ENCODE measurements at places on chromosomes 2 and 18.

GRCh38 chr2:37552339-37552738 lies 119.1 kb downstream of the CDC42EP3 start:
- DNase-seq = no peak

DNA sequence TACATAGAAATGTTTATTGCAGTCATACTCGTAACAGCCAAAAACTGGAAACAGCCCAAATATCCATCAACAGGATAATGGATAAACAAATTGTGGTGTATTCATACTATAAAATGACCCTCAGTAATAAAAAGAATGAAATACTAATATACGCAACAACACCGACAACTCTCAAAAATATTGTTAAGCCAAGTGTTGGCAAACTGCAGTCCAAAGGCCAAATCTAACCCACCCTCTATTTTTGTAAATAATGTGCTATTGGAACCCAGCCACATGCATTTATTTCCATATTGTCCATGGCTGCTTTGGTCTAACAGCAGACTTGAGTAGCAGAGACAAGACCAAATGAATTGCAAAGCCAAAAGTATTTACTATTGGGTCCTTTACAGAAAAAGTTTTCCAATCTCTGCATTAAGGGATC lies 151.0 kb downstream of the MREG start:
- DNase-seq = no peak

- no peak for DNase-seq
Measured at GRCh38 chr18:63365876-63366212, 1.2 kb downstream of the KDSR start.

DNA sequence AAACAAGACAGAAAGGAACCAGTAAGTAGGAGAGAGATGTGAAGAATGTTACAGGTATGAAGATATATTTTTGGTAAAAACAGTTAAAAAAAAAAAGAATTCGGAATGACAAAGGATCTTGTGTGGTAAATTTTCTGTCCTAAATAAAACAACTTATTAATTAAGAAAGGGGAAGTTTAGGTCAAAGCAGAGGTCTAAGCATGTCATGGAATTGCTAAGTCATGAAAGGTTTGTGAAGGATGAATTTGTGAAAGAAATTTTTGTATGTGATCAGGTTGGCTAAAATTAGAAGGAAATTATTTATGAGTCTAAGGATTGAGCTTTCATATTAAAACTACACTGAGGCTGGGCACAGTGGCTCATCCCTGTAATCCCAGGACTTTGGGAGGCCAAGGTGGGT lies 11.1 kb upstream of the ALPG start:
- no peak for DNase-seq

- DNase-seq = no peak
Measured at GRCh38 chr2:53381271-53381670, 386.3 kb upstream of the CHAC2 start.

- no peak for DNase-seq
Measured at GRCh38 chr2:189506514-189506976, 65.3 kb downstream of the WDR75 start.

- no peak for DNase-seq
Measured at GRCh38 chr2:176152350-176153181, 1.2 kb downstream of the HOXD4 start.

DNA sequence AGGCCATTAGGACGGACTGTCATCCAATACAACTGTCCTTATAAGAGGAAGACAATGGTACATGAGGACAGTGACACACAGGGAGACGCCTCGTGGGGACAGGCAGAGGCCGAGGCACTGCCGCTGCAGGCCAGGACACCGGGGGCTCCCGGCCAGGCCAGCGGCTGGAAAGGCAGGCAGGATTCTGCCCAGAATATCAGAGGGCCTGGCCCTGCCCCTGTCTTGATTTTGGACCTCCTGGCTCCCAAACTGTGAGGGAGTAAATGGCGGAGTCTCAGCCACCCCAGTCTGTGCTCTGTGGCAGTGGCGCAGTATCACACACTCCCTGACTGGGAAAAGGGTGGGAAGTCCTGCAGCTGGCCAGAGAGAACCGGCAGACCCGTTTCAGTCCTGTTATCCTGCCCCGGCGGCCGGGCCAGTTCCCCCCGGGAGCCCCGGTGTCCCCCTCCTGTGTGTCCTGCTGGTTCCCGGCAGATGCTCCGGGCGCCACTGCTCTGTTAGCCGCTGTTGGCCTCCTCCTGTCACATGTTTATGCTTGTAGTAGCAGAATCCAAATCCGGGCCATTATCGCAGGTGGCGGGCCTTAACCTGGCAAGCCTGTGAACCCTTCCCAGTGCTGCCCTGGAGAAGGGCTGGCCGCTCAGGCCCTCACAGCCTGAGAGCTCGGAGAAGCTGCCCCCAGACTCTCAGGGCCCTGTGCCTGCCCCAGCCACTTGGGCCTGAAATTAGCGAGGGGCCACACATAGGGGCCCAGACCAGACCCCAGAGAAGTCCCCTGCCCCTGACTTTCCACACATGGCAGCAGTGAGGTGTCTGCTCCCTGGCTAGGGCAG lies 31.4 kb upstream of the TAF1B start:
- DNase-seq = no peak

- DNase-seq = no peak
Measured at GRCh38 chr2:86648681-86649080, 25.0 kb upstream of the RNF103 start.

Data from hypothalamus (tissue), 51 donors.